CD8-positive, alpha-beta T cell (primary cell): ENCODE measurements at places on chromosomes 1 and 21.

- DNase-seq: no peak
Observed at GRCh38 chr1:14810595-14811361, 212.3 kb downstream of the KAZN start.

DNA sequence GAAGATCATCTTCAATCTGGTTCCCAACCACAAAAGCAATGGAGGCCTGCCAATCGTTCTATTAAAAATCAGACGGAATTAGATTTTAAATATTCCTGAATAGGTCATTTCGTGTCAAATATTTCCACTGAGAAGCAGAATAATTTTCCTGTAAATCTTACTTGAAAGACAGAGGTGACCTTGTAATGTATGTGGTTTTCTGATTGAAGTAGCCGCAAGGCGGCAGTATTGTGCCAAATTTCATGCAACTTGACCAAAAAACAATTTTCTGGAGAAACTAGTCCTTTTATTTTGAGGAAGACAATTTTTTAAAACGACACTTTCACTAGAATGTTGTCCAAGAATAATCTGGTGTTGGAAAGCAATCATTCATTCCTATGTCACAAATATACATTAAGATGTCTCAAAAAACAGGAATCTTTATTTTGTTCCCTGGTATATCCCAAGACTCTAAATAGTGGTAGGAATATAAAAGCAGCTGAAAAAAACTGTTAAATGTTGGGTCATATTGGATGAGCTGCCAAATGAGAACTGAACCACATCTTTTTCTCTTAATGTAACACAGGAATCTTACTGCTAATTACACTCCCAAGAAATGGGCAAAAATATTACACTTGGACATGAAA lies 33.6 kb downstream of the SPAG17 start:
- DNase-seq: peak; percentile 6

DNA sequence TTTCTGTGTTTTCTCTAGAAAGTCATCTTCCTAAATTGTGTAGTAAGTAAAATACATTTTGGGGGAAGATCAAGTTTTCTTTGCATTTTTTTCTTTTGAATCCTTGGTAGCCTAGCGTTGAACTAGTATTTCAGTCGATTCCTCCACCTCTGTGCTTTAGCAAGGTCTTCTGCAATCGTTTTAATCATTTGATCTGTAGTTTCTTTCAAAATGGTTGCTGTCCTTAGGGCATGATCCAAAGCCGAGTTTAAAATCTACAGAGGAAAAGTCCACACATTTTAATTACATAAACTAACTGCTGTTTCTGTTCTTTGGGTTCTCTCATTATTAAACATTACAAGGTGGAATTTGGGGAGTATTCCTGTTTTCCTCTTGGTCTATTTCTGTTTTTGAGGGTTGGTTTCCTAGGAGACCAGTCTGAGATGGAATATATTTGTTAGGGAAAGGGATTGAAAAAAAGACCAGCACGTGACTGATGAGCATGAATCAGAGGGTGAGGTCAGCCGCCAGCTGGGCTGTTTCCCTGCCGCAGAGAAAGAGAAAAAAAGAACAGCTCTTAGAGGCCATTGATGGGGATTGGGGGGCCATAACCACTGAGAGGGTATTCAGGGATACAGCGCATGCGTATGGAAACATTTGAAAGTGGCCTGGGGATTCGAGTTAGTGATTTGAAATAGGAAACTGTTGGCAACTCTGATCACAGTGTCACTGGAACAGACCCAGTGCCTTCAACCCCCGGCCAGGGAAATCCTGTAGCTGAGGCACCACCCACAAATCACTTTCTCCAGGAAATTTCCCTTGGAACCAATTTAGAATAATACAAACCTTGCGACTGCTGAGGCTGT lies 40.6 kb downstream of the AKNAD1 start:
- no peak for DNase-seq

GRCh38 chr1:10960411-10961299 lies 51.8 kb upstream of the TARDBP start:
- DNase-seq: peak; percentile 82

GRCh38 chr1:207812778-207813511 lies 61.1 kb downstream of the CD46 start:
- DNase-seq: no peak

DNA sequence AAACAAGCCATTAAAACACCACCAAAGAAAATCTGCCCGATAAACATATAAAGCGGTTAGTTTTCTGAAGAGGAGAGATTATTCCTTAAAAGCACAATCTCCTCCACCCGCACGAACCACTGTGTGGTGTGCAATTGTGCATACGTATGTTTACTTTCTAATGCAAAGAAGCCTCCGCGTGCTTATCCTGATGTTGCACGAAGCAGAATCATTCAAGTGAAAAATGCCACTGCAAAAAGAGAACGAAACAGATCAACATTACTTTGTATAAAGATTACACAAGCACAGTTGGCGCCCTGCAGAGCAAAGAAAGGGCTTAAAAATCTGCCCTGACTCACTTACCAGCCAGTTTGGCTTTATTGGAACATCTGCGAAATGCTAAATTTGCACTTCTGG lies 166.8 kb downstream of the ZNF281 start:
- no peak for DNase-seq

- no peak for DNase-seq
Observed at GRCh38 chr1:162316187-162316586, 60.5 kb downstream of the SPATA46 start.

GRCh38 chr1:5847013-5847659 lies 145.1 kb downstream of the NPHP4 start:
- DNase-seq: no peak

DNA sequence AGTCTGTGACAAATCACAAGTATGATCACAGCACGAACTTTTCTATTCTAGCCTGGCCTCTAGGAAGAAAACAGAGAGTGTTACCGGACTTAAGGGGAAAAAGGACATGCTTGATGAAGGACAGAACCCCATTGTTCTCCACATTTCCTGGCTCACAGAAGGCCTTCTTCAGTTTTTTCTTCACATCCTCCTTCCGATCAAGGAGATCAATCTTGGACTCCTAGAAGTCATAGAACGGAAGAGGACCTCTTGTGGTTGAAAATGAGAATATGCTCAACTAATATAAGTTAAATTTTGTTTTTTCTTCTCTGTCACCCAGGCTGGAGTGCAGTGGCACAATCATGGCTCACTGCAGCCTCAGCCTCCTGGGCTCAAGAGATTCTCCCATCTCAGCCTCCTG lies 30.3 kb downstream of the YARS1 start:
- no peak for DNase-seq

DNA sequence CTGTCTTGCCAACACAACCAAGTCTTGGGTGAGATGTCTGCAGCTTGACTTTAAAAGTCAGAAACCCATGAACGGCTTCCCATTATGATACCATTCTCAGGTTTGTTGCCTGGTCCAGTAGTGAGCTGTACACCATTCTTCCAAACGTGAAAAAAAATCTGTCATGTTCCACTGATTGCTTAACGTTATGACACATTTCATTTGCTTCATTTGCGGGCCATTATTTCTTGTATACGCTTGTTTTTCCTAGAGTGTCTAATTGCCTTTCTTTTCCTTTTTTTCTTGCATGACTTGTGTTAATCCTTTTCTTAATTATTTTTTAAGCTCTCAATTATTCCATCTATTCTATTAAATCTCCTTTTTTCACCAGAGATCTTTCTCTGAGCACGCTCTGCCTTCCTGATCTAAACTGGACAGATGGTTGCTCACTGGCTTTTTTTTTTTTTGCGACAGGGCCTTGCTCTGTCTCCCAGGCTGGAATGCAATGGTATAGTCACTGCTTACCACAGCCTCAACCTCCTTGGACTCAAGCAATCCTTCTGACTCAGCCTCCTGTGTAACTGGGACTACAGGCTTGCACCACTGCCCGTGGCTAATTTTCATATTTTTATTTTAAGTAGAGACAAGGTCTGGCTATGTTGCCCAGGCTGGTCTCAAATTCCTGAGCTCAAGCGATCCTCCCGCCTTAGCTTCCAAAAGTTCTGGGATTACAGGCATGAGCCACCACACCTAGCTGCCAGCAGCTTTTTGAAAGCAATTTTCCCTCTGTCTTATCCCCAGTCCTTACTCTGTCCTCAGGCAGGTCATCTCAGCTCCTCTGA lies 31.7 kb upstream of the CAMTA1 start:
- DNase-seq: no peak

DNA sequence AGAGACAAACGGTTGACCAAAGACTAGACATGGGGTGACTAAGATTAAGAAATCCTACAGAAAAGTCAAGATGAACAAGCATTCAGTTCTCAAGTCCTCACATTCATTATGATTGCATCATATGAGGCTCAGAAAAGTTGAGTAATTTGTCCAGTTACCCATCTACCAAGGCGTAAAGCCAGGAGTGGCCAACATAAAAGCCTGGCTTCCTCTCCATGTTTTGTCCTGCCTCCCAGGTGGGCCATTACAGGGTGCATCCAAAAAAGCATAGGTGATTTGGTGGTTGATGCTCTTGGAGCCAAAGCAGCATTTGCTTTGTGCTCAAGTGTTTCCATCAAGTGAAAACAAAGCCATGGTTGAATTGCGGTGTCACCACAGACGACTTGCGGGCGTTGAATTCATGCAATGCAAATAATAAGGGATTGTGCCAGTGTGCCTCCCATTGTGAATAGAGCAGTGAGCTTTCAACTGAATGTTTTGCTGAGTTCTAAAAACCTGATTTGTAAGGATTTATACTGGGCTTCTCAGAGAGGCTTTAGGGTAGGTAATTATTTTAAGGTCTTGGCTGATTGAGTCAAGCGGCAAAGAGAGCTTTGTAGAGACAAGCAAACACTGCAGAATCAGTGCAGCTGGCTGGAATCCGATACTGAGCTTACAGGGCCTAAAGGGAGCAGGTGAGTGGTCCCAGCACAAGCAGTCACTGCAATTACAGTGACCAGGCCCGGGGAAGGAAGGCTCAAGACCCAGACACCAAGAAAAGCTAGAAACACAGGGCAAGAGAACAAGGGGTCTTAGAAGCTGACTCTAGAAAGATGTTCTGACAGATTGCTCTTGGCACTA lies 54.1 kb downstream of the KCNJ15 start:
- DNase-seq: no peak

DNA sequence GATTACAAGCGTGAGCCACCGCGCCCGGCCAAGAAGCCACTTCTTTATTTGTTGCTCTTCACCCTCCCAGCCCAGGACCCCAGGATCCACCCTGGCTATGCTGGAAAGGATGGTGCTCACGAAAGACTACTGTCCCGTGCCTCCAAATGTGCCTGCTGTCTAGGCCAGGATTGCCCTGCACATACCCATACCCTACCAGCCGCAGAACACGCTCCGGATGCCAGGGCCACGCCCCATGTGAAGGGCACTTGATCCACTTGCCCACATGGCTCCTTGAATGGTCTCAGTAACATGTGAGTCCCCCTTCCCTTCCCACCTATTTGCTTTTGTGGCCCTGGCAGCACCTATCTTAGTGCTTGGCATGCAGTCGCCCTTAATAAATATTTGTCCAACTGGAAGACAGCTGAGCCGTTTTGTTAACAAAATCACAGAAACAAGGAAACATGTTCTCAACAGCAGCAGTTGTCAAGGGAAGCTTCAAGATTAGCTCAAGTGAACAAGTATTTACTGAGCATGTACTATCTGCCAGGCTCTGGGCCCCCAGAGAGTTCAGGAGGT lies 13.8 kb upstream of the UBXN10 start:
- DNase-seq: no peak

DNA sequence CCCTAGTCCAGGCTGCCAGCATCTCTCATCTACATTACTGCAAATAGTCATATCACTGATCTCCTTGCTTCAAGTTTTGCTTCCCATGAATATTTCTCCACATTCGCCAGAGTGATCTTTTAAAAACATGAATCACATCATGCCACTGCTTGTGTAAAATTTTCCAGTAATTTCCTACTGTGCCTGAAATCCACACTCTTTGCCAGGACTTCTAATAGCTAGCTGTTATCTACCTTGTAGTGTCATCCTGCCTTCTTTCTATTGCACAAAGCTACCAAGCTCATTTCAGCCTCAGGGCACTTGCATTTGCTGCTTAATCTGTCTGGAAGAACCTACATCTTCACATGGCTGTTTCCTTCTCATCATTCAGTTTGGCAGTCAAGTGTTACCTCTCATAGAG lies 33.9 kb upstream of the ZNF362 start:
- DNase-seq: no peak

- no peak for DNase-seq
Observed at GRCh38 chr1:23931491-23931880, 18.3 kb upstream of the CNR2 start.

DNA sequence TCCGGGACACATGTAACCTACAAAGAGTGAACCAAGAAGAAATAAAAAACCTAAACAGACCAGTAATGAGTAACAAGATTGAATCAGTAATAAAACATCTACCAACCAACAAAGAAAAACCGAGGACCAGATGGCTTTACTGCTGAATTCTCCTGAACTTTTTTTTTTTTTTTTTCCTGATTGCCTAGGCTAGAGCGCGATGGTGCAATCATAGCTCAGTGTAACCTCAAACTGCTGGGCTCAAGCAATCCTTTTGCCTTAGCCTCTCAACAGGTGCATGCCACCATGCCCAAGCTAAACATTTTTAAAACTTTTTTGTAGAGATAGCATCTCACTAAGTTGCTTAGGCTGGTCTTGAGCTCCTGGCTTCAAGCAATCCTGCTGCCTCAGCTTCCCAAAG lies 11.2 kb upstream of the FGGY start:
- no peak for DNase-seq

GRCh38 chr1:232393010-232393409 lies 236.9 kb downstream of the SIPA1L2 start:
- DNase-seq: no peak

GRCh38 chr1:191348328-191348727 lies 809.9 kb upstream of the RGS18 start:
- DNase-seq: no peak

- peak; percentile 97 for DNase-seq
Observed at GRCh38 chr1:100132566-100133477, at the start of the genes SASS6 and TRMT13. SASS6 (minus strand) TSS chr1:100132930; CDS start chr1:100132814, 116 bp downstream. TRMT13 (plus strand) TSS chr1:100133163; CDS start chr1:100133169, 6 bp downstream.
